ENCODE measurements at places on chromosomes 6 and 20.

DNA sequence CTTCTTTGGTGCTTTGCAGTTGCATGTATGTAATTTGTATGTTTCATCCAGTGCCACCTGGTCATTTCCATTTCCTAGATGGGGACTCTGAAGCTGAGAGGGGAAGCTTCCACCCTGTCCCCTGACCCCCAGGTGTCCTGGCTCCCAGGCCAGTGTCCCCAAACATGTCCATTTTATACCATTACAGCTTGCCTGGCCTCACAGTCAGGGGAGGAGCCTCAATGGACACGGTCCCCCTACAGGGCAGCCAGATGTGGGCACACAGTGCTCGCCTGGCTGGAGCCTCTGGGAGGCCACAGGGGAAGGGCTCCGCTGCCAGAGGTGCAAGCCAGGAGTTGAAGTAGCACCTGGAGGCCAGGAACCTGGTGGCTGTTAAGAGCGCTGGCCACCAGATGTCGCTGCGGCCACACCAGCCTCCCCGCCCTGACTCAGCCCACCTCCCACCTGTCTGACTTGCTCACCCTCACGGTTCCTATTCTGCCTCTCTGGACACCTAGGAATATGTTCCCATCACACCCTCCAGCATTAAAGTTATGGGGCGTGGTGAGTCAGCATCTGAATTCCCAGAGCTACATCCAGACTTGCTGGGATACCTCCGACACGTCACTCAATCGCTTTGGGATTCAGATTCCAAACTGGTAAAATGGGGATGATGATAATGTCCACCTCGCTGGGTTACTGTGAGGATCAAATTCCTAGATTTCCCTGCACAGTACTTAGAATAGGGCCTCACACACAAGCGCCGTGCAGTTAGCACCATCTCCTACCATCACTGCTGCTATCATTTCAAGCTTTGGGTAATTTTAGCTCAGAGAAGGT is 107.4 kb downstream of the SULF2 start:
- peak; percentile 30 for DNase-seq

DNA sequence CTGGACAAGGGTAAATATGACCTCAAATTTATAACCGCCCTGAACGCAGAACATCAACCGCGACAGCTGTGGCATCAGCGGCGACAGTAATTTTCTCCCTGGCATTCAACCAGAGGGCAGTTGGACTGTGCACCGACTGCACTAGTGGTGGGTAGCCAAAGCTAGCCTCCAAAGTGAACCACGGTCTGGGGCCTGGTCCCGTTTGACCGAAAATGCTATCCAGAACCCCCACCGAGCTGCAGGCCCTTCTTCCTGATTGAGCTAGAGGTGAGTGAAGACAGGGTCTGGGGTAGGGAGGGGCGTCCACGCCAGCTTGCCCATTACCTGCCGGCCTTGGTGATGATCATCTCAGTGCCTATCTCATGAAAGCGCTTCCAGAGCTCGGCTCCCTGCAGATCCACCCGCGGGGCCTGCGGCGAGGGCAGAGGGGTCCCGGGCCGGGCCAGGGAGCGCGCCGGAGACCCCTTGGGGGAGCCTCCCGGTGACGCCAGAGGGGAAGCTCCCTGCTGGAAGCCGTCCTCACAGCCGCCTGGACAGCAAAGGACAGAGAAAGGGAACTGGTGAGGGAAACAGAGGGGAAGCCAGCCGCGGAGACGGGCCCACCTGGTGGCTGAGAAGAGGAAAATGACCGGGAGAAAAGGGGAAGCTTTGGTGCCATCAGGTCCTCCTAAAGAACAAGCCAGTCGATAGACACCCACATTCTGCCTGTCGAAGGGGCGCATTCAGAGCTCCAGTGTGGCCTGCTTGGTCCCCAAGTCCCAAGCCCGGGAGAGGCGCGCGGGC is 2.0 kb downstream of the TBX18 start:
- DNase-seq = no peak

DNA sequence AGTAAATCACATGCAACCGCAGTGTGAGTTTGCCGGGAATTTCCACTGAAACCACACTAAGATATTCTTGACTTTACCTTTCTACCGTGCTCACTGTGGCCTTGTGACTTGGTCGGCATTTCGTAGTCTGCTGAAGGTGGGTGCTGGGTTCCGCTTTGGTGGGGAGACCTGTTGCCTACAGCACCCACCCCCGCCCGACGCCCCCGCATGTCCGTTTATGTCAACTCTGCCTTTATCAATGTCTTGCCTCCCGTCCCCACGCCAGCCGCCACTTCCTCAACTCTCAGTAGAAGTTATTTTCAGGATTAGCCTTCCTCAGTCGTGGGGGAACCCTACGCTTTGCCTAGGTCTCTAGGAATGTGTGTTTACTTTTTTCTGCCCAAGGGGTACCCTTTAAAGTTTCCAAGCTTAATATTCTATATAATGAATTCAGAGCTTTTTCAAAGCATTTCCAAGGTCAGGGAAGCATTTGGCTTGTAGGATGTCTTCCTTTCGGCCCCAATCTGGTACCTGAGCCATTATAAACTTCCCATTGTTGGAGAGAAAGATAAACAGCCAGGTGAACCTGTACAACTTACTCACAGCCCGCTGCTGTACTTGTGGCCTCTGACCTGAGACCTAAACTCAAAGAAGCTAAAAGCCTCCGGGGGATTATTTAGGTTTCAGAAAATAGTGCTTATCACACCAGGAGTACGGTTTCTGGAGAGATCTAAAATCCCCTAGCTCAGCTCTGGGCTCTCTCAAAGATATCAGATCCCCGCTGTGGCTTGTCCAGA is 54.2 kb downstream of the TBC1D7 start:
- DNase-seq = peak; percentile 14

- no peak for DNase-seq
These were observed 448 bp upstream of the RIN2 start for GRCh38 chr20:19757487-19758132.

DNA sequence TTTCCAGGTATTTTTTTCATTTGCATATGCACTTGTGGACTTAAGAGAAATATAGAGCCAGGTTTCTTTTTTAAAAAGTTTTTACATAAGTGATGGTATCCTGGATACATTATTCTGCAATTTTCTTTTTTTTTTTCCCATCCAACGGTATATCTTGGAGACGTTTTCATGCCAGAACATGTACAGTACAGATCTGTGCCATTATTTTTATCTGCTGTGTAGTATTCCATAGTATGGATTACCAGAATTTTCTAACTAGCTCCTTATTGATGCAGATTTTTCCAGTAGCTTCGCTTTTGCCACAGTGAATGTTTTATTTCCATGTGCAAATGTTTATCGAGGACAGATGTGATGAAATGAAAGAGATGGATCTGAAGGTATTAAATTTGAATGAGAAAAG is 34.1 kb downstream of the PPP1R16B start:
- DNase-seq = no peak

DNA sequence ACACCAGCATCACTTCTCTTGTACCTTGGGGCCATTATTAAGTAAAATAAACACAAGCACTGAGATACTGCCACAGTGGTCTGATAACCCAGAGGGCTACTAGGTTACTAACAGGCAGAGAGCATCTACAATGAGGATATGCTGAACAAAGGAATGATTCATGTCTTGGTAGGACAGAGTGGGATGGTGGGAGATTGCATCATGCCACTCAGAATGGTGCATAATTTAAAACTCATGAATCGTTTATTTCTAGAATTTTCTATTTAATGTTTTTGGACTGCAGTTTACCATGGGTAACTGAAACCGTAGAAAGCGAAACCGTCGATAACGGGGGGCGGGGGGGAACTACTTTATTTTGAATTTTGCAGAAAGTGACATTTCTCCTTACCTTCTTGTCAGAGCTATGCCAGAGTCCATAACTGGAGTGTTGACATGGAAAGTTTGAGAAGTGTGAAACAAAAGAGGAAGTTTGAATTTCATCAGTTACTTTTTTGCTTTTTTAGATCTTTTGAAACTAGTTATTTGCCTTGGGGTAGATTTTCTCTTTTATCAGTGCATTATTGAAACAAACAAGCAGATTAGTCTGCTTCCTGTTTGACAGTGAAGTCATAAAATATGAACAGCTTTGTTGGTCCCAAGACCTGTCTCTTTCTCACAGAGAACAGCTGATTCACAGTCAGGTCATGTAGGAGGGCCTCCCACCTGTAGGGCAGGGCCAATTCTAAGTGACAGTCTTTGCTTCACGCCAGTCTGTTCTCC is 124.9 kb downstream of the KLHL32 start:
- peak; percentile 18 for DNase-seq

DNA sequence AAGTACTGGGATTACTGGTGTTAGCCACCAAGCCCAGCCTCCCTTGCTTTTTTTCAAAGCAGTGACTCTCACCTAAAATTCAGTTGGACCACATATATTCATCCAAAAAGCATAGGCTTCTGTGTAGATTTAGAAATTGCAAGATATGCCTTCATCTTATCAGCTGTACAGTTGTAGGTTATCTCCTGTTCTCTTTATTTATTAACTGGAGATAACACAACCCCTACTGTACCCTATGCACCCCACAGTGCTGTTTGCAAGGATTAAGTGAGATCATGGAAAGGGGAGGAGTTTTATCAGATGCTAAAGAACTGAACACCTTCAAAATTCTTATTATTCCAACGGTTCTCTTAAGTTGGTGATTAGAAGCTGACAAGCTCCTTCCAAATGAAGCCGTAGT is 164.4 kb upstream of the JARID2 start:
- DNase-seq = no peak

DNA sequence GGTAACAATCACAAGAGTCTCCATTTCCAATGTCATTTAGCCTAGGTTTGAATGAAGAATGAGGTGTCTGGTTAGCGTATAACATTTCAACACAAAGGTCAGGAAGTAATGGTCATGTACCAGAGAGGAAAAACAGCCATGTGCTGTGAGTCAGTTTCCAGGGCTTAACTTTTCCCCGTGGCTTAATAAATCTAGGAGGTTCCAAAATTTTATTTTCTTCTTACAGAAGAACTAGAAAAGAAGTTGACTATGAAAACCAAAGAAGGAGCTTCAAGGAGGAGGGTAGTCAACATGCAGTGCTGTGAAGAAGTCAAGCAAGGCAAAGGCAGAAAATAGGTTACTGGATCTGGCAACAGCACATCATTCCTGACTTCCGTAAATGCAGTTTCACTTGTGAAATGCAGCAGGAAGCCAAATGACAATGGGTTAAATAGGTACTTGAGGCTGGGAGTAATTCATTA is 8.4 kb upstream of the GABRR2 start:
- no peak for DNase-seq

DNA sequence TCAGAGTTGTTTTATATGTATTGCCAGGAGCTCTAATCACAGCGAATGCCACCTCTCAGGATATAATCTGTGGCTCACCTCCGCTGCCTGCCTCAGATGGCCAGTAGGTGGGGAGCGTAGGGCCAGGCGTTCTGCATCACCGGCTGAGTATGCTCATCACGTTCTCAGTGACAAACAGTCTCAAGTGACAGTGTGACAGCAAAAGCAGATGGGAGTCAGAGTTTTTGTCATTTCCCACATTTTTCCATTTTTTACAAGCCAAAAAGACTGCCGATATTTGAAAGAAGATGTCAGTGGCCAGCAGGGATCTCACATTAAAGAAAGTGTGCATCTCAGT is 208.7 kb downstream of the ALDH8A1 start:
- DNase-seq = no peak

- no peak for DNase-seq
These were observed 7.4 kb downstream of the ASXL1 start for GRCh38 chr20:32365564-32365963.

DNA sequence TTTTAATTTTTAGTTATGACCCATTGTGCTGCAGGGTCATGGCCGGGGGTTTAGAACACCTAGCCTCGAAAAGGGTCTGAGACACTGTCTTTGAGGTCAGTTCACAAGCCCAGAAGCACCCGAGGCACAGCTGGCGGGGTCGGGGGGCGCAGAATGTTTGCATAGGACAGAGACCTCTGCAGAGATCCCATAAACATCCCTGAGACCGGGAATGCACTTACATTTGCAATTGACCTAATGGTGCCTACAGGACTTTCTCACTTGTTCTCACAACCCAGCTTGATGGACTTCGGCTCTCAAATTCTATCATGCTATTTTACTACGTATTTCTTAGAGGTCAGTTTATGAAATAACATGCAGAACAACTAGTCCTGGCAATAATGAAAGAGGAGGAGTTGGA is 33.5 kb upstream of the FOXC1 start:
- DNase-seq = no peak

DNA sequence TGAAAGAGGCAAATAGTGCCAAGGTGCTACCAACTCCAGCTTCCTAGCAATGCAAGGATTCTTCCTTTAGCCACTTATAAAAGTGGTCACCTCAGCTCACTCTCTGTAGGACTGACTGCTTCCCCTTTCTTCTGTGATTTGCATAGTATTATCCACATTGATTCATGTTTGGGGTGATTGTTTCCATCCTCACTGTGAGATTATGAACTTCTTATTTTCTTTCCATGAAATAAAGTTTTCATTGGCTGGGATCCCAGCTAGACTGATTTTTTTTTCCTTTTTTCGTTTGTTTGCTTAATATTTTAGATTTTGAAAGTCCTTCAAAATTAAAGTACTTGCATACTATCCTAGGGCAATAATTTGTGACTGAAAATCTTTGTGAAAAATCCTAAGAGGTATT is 50.5 kb downstream of the EYA4 start:
- DNase-seq = no peak

- DNase-seq = no peak
These were observed 270.2 kb upstream of the PRDM1 start for GRCh38 chr6:105815661-105816555.

DNA sequence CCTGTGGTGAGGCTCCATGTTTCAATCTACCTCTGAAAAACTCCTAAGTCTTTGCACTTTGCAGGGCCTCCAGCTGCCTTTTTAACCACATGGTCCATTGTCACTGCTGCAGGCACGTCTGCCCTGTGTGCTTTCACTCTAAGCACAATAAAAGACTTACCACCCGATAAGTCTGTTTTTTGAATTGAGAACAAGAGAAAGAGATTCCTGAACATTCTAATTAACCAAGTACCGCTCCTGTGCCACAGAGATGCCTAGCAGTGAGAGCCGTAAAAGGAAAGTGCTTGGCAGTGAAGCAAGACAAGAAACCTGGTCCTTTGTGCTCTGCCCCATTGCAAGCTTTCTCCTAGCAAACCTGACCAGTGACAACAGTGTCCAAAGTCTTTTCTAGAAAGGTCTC is 487.6 kb upstream of the FLRT3 start:
- no peak for DNase-seq

DNA sequence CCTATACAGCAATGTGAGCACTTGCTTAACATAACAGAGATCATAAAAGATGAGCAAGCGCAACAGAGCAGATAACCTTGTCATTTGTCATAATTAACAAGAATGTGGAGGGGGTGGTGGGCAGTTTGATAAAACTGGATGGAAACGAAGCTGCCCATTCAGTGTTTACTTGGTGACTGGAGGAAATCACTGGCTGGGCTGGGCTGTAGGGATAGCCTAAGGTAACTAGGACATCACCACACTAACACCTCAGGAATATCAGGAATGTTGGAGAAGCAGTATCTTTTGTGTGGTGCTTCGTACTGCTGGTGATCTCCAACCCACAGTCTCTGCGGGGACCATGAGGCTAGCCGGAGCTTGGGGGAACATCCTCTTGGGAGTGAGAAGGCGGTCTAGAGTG is 218.4 kb downstream of the HIVEP2 start:
- DNase-seq = no peak

- DNase-seq = no peak
These were observed 76.8 kb upstream of the PIM1 start for GRCh38 chr6:37092923-37093727.

GRCh38 chr20:63846128-63846771 is 15.0 kb upstream of the ABHD16B start:
- DNase-seq = no peak

Measured in stimulated activated CD4-positive, alpha-beta T cell treated with anti-CD3 and anti-CD28 coated beads, Interleukin-15, amount 100 ng/mL, for 48 hours (primary cell).